Activated naive CD4-positive, alpha-beta T cell (primary cell): ENCODE measurements at places on chromosomes 5 and 9.

- no peak for DNase-seq
Measured at GRCh38 chr5:115838885-115839518, 2.4 kb downstream of the ATG12 start.

- DNase-seq = no peak
Measured at GRCh38 chr9:34086864-34087263, 38.2 kb upstream of the UBAP2 start.

DNA sequence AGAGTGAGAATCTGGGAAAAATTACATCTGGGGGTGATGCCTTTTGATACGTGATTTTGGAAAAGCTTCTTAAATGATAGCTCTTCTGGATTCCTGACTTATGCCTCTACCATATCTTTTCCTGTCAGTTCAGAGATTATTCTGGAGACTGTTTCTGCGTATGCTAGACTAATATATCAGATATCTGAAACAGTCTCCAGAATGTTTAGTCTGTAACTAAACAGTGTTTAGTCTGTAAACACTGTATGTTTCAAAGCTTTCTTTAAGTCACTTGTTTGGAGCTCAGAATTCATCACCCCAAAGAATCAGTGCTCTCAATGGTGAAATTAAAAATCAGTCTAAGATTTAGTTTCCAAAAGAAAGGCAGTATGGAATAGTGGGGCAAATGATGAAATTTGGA lies 19.7 kb downstream of the C9orf85 start:
- no peak for DNase-seq

- DNase-seq = no peak
Measured at GRCh38 chr9:99436616-99437015, 214.5 kb downstream of the SEC61B start.

- no peak for DNase-seq
Measured at GRCh38 chr5:119524485-119524884, 72.2 kb downstream of the HSD17B4 start.

GRCh38 chr5:140882591-140882899 lies 621 bp downstream of the PCDHA13 start:
- DNase-seq = no peak

GRCh38 chr9:71146511-71146910 lies 25.1 kb upstream of the TRPM3 start:
- DNase-seq = no peak

DNA sequence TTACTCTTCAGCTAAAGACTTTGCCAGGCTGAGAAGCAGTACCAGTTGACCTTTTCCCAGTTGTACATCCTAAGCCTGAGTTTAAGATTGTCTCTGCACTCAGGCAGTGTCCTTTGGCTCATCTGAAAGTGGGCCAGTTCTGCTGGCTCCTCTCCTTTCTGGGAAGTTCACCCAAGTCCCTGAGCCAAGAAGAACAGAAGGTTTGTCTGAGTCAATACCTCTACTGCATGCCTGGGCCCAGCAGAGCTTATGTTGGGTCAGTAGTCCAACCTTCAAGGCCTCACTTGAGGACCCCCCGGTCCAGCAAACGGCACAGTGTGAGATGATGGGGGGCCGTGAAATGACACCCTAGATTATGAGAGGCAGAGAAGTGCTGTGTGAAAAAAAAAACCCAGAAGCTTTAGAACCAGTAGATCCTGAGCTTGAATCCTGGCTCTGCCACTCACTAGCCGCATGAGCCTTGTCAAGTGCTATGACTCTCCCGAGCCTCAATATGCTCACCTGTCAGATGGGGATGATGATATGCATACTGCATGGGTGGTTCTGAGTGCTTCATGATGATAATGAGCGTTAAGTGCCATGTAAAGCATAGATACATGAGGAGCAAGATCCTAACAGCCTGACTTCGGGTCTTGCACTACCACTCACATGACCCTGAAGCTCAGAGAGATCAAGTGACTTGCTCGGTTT lies 156.0 kb downstream of the MACROH2A1 start:
- no peak for DNase-seq

GRCh38 chr5:78675956-78676730 lies 27.6 kb upstream of the LHFPL2 start:
- no peak for DNase-seq

DNA sequence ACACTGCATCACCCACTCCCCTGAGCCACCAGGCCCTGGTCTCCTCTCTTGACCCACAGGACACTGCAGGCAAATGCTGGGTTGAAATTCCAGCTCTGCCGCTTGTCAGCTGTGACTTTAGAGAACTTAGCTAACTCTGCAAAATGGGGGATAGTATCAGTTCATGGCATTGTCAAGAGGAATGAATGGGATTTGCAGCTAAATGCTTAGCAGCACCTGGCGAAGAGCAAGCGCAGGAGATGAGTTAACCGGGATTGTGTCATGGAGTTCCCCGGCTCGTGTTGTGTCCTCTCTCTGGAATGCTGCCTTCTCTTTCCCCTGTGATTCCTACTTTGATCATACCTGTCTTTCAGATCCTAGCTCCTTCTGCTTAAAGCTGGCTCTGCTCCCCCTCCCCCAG lies 67.1 kb downstream of the DAB2IP start:
- no peak for DNase-seq

DNA sequence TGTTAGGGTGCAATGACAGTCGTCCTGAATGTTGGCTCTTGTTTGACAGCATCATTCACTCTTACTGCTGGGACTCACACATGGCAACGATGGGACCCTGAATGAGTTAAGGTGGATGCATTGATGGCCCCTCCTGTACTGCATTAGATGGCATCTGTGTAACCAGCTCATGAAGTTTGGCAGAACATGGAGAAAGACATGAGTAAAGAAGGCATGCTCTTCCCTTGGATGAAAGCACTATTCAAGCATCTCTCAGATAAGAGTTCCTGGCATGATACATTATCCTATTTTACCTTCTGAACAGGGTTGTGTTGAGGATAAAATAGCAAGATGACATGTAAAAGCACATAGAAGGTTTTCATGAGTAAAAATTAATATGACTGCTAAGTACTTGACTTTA lies 142.2 kb upstream of the GAS1 start:
- no peak for DNase-seq

DNA sequence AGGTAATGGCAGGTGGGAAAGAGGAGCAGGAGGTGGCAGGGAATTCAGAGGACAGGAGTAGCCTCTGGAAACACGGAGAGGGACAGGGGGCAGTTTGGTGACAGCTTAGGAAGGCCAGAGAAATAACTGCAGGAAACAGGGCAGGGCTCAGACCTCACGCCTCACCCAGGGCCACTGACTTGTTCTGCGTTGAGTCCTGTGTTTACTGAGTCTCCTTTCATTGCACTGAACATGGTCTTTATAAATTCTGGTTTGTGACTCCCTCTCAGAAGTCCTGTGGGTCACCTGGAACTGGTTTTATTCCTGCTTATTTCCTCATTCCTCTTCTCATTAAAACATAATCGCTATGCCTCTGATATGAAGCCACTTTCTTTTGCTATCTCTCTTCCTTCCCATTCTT lies 55.2 kb upstream of the ZNF622 start:
- DNase-seq = no peak

GRCh38 chr5:177419046-177419445 lies 7.4 kb upstream of the GRK6 start:
- no peak for DNase-seq

GRCh38 chr5:171874234-171874633 lies 88.6 kb downstream of the SMIM23 start:
- no peak for DNase-seq

DNA sequence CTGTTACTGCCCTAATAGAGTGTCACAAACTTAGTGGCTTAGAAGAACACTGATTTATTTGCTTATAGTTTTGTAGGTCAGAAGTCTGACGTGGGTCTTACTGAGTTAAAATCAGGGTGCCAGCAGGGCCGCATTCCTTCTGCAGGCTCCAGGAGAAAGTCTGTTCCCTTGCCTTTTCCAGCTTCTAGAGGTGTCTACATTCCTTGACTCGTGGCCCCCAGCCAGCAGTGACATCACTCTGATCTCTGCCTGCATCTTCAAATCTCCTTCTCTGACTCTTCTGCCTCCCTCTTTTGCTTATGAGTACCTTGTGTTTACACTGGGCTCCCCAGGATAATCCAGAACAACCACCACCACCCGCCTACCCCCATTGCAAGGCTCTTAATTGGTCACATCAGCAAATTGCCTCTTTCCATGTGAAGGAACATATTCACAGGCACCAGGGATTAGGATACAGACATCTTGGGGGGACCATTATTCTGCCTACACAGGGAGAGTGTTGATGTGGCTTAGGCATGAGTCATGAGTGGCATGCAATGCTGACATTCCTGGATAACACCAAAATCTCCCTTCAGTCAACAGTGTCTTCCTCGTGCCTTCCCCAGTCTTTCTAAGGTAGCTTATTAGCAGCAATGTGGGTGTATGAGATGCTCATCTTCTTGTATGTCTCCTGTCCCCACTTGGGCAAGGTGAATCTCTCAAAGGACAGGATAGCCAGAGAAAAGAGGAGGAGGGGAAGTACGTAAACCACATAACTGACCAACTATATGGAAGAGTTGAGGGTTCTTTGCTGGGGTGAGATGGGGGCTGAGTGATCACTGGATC lies 24.4 kb downstream of the CYFIP2 start:
- no peak for DNase-seq

- no peak for DNase-seq
Measured at GRCh38 chr5:35151146-35151920, 79.0 kb downstream of the PRLR start.

DNA sequence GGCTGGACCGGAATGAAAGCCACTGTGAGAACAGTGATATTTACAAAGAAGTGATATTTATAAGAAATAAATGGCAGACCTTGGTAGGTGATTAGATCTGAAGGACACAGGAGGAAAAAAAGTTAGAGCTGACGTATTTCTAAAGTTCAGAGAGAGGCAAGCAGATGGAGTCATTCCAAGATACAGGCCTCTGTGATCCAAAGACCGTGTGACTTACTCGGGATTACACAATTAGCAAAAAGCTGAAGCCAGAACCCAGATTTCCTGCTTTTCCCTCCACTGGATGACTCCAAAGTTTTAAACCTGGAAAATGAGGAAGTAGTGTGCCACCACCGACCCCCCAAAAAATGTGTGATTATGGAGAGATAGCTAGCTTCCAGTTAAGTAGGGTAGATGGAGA lies 3.1 kb upstream of the DOCK8 start:
- no peak for DNase-seq

DNA sequence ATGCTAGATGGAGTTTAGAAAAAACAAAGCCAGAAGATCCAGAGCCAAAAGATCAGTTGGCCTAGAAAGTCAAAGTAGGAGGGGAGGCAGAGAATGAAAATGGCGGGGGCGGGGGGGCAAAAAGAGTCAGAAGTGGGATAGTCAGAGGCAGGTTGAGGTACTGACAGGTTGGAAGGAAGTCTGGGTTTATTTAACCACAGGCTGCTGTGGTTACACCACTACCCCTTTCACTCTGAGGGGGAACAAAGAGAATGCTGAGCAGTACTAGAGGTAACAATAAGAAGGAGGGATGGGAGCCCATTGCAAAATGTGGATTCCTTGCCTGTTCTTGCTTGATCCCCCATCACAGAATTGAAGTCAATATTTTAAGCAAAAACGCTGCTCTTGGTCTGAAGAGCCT lies 111.8 kb downstream of the CAVIN4 start:
- no peak for DNase-seq

GRCh38 chr5:135821802-135822201 lies 12.7 kb upstream of the SLC25A48 start:
- DNase-seq = no peak

- no peak for DNase-seq
Measured at GRCh38 chr5:5351288-5351979, 71.0 kb upstream of the ICE1 start.

DNA sequence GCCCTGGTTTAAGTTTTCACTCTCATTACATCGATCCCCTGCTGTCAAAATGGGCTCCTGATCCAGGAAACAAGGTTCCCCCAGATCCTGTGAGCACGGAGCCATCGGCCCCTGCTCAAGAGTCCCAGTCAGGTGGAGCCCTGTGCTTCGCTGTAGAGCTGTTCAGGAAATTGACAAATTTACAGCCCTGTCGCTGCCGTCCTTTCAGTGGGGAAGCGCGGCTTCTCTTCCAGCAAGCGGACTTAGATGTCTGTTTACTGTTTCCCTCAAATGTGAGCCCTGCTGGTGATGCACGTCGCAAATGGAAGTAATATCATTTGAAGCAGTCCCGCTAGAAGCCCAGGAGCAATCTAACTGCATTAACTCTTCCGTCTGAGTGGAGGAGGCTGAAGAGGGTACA lies 760.9 kb upstream of the WWC1 start:
- DNase-seq = no peak

- DNase-seq = no peak
Measured at GRCh38 chr5:114634967-114635901, 273.4 kb downstream of the KCNN2 start.

GRCh38 chr5:60541980-60542379 lies 158.0 kb downstream of the DEPDC1B start:
- DNase-seq = no peak

DNA sequence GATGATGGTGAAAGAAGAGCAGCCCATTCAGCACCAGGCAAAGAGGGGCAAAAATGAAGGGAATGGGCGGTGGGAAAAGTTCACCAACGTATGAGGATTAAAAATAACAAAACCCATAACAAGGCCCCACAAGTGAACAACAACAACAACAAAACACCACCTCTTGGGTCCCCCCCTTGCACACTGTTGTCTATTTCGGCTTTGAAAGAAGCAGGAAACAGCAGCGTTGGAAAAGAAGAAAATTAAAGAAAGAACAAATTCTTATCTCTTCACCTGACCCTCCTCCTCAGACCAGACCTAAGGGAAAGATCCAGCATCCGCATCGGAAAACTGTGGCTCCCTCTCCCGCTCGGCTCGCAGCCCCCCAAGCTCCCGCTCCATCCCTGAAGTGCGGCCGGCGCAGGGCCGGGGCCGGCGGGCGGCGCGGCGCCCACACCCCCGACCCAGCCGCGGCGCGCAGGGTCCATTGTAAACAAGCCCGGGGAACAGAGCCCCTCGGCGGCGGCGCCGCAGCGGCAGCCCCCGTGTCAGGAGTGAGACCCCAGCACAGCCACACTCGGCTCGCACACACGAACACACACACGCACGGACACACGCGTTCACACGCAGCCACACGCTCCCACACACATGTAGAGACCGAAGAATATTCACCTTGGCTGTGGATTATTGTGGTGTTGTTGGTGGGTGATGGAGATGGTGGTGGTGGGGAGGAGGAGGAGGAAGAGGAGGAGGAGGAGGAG lies 535 bp downstream of the RFX3 start:
- no peak for DNase-seq

GRCh38 chr5:118980017-118980416 lies 8.3 kb downstream of the DTWD2 start:
- DNase-seq = no peak

DNA sequence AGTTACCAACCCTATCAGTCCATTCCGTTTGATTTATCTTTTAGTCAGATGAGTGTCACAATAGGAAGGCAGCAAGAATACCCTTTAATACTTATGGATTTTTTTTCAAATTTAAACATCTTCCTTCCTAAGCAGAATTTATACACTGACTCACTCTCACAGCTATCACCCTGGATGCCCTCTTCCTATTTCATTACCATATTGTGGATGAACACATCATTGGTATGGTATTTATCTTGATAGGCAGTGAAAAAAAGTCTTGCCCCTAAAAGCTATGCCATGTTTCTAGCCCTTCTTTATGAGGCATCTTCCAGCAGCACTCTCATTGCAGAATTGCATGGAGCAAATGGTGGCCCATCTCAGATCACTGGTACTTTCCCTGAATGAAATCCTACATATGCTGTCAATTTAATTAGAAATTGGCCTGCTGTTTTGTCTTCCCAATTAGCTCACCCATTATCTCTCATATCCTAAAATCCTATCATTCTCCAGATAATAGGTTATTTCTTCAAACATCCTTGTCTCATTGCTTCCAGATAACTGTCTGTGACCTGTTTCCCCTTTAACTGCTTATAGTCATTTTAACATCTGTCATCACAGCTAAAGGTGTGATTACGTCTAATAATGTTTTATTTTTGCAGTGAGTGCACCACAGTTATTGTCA lies 433.5 kb upstream of the POU5F2 start:
- no peak for DNase-seq

GRCh38 chr5:72156946-72157624 lies 49.8 kb downstream of the MAP1B start:
- no peak for DNase-seq
